ENCODE measurements at places on chromosomes 2 and 18.

DNA sequence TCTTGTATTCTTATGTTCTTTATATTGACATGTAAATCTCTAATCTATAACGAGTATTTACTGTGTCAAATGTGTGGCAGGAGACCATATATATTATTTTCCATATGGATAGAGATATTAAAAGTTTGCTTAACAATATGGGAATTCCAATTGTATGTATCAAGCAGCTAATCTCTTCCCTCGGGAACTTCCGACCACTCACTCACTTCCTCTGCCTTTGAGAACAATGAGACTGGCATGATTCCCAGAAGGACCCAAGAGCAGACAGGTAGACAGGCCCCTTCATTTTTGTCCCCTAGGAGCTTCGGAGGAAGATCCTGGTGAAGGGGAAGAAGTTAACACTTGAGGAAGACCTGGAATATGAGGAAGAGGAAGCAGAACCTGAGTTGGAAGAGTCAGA lies 24.1 kb downstream of the PLCD4 start:
- peaks cover 6% of the 10 kb centered on the region for H3K36me3 ChIP-seq
- no peak overlapping the region for H3K4me3 ChIP-seq
- DNase-seq, result no peak

DNA sequence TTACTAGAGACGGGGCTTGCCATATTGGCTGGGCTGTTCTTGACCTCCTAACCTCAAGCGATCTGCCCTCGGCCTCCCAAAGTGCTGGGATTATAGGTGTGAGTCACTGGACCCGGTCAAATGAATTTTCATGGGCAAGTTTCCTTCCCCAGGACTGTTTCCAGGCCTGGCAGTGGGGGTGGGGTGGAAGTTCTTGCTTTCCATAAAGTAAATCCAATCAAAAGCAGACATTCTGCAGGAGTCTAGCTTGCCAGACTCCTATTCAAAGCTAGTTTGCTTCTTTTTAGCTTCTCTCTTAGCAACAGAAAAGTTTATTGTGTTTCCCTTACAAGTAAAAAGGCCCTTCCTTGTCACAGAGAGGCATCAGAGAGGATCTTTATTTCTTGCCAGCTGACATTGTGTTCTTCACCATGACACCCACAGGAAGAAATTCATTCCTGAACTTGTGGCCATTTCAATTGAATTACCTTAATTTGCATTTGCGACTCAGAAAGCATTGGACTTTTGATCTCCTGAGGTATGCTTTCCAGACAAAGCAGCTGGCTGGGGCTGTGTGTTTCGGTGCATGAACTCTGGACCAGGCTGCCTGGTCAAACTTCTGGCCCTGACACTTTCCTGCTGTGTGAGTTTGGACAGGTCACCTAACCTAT lies 37.9 kb downstream of the LYPD1 start:
- no peaks in the 10 kb centered on the region for H3K27me3 ChIP-seq
- H3K4me3 ChIP-seq, result peak overlapping the region; percentile 6
- DNase-seq, result peak; percentile 67
- peaks cover 22% of the 10 kb centered on the region for H3K4me1 ChIP-seq

DNA sequence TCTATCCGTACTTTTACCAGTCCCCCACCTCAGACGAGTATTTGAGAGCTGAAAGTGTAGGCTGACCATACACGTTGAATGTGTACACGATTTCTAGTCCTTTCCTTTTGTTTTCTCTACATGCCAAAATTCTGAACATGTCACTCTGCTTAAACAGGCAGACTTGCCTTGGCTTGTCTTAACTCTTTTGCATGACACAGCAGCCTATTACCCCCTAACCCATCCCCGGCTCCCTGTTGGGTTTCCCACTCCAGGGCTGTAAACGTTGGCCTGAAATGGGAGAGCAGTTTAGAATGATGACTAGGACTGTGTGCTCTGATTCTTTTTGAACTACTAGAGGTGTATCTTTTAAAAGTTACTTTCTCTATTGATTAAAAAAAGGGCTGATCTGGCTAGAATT lies 19.1 kb downstream of the MTCL1 start:
- H3K36me3 ChIP-seq, result no peaks in the 10 kb centered on the region
- H3K4me1 ChIP-seq, result peaks cover 23% of the 10 kb centered on the region
- H3K27me3 ChIP-seq, result no peaks in the 10 kb centered on the region
- no peak overlapping the region for H3K4me3 ChIP-seq
- DNase-seq, result no peak

DNA sequence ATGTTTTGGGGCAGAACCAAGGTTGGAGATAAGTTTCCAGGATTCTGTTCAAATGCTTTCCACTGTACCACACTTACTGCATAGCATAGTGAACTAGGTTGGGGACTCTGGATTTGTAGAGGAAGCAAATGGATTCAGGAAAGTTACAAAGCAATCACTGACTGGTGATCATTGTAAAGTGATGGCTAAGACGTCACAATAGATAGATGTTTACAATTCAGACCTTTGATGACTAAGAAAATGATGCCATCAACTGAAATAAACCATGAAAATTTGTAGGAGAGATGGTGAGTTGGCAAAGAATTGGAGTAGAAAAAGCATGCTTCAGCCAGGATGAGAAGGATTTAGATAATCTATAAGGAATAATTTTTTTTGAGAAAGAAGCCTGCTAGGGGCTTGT lies 178.0 kb downstream of the UBE2E3 start:
- H3K27ac ChIP-seq, result no peak overlapping the region
- H3K36me3 ChIP-seq, result no peaks in the 10 kb centered on the region
- no peaks in the 10 kb centered on the region for H3K4me1 ChIP-seq
- no peak for DNase-seq
- no peak overlapping the region for H3K4me3 ChIP-seq
- no peaks in the 10 kb centered on the region for H3K27me3 ChIP-seq

GRCh38 chr2:60470340-60470739 lies 83.1 kb downstream of the BCL11A start:
- no peak overlapping the region for H3K27ac ChIP-seq
- no peak overlapping the region for H3K4me3 ChIP-seq
- DNase-seq, result no peak
- H3K27me3 ChIP-seq, result peaks cover 18% of the 10 kb centered on the region
- H3K4me1 ChIP-seq, result peaks cover 10% of the 10 kb centered on the region
- no peaks in the 10 kb centered on the region for H3K36me3 ChIP-seq

DNA sequence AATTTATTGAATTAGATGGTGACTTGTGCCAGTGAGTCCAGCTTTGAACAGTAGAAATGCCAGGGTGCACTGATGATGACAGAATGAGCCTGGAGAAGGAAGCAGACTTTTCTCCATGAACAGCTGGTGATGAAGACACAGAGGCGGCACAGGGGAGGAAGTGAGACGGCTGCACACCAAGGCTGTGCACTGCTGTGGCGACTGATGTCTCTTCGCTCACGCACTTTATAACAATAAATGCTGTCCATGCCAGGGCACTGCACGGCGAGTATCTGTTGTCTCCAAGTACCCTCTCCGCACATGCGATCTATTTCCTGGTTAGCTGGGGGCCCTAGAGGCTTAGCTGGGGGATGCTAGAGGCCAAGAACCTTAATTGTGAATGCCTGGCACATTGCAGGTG lies 175.2 kb downstream of the TMEM200C start:
- H3K4me3 ChIP-seq, result no peak overlapping the region
- H3K27me3 ChIP-seq, result no peaks in the 10 kb centered on the region
- no peaks in the 10 kb centered on the region for H3K36me3 ChIP-seq

- no peaks in the 10 kb centered on the region for H3K27me3 ChIP-seq
- peaks cover 36% of the 10 kb centered on the region for H3K4me1 ChIP-seq
- no peaks in the 10 kb centered on the region for H3K36me3 ChIP-seq
These were observed 6.0 kb upstream of the STK39 start for GRCh38 chr2:168253379-168253778.

DNA sequence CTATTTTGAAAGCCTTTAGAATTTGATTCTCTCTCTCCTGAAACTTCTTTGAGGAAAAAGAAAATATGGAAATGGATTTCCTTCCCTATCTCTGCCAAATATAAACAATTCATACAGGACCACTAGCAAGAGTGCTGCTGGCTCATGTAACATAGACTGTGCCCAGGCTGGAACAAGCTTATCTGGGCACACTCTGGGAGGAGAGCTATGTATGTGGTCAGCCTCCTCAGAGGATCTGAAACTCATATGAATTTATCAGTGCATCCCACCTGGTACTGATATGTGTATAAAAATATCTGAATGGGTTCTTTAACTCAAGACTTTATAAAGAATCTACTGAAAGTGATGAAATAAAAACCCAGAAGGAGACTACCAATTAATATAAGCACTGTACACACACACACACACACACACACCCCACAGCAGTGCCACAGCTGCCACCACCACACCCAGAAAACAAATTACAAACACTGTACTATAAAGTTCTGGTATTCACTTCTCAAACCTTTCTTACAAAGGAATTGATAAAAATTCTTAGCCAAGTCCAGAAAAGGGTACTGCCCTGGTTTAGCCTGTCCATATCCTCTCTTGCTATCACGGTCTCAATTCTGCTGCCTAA lies 115.6 kb downstream of the IRS1 start:
- no peaks in the 10 kb centered on the region for H3K27me3 ChIP-seq
- H3K27ac ChIP-seq, result no peak overlapping the region
- H3K4me1 ChIP-seq, result peaks cover 14% of the 10 kb centered on the region
- no peak for DNase-seq
- H3K36me3 ChIP-seq, result no peaks in the 10 kb centered on the region
- no peak overlapping the region for H3K4me3 ChIP-seq

GRCh38 chr2:121345887-121346286 lies 60.9 kb upstream of the TFCP2L1 start:
- no peak overlapping the region for H3K27ac ChIP-seq
- no peak for DNase-seq
- H3K36me3 ChIP-seq, result peaks cover 70% of the 10 kb centered on the region
- no peaks in the 10 kb centered on the region for H3K4me1 ChIP-seq
- H3K4me3 ChIP-seq, result no peak overlapping the region

- no peak overlapping the region for H3K27ac ChIP-seq
- peaks cover 90% of the 10 kb centered on the region for H3K27me3 ChIP-seq
- H3K36me3 ChIP-seq, result no peaks in the 10 kb centered on the region
- no peak overlapping the region for H3K4me3 ChIP-seq
These were observed 44.8 kb downstream of the CENPO start for GRCh38 chr2:24837996-24838513.

GRCh38 chr2:85083092-85083491 lies 50.1 kb upstream of the TCF7L1 start:
- H3K27ac ChIP-seq, result no peak overlapping the region
- H3K4me3 ChIP-seq, result no peak overlapping the region
- DNase-seq, result no peak
- H3K36me3 ChIP-seq, result no peaks in the 10 kb centered on the region

DNA sequence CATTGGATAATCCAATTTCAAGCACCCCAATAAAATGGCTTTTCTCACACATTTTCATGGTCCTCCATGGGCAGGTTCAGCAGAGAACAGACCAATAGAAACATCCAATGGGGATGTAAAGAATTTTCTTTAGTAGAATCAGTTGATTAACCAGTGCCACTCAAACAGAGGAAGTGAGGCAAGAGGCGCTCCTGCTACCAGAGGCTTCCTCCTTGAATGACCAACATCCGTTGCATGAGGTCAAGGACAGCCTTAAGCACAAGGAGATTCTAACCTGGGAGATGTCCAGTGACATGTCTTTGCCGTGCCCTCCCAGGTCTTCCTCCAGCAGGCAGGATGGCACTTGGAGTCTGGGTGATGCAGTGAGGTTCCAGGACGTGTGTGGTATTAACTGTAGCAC lies 146.6 kb downstream of the PIEZO2 start:
- no peaks in the 10 kb centered on the region for H3K27me3 ChIP-seq
- H3K4me1 ChIP-seq, result peaks cover 59% of the 10 kb centered on the region
- H3K27ac ChIP-seq, result peak overlapping the region; percentile 68
- H3K36me3 ChIP-seq, result no peaks in the 10 kb centered on the region
- H3K4me3 ChIP-seq, result no peak overlapping the region
- no peak for DNase-seq

- H3K4me3 ChIP-seq, result no peak overlapping the region
- no peaks in the 10 kb centered on the region for H3K4me1 ChIP-seq
- no peak for DNase-seq
- no peaks in the 10 kb centered on the region for H3K27me3 ChIP-seq
- no peaks in the 10 kb centered on the region for H3K36me3 ChIP-seq
These were observed 562.2 kb upstream of the VWC2L start for GRCh38 chr2:213848631-213849030.

DNA sequence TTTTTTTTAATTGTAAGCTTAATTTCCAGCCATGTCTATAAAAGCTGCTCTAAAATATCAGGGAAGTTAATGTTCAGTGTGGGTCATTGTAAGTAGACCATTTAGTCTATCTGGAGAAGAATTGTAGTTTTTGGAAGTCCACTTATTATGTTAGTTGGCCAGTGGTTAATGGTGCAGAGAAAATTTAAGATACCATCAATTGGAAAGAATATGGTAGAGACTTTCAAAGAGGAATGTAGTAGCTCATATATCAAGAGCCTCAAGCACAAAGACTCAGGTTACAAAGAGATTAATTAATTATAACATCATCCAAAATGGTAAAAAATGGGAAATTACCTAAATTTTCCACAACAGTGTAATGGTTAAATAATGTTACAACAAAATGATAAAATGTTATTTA lies 127.8 kb upstream of the CAVIN2 start:
- no peaks in the 10 kb centered on the region for H3K4me1 ChIP-seq
- H3K27me3 ChIP-seq, result no peaks in the 10 kb centered on the region
- H3K36me3 ChIP-seq, result no peaks in the 10 kb centered on the region
- H3K27ac ChIP-seq, result no peak overlapping the region

DNA sequence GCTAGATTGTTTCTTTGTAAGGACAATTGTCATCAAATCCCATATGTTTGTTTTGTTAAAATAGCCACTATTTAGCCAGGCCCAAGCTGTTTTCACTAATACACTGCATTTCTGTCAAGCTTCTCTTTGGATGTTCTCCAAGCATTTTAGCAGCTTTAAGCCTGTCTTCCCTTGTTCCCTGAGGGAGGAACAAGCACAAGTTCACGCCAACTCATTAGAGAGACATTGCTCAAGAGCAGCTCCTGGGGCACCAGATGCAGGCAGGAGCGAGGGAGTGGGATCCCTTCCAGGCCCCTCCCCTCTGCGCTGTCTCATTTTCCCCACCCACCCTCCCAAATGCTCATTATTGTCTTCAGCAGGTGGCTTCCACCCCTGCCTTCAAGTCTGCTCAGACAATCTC lies 32.6 kb upstream of the PPP3R1 start:
- H3K4me1 ChIP-seq, result peaks cover 6% of the 10 kb centered on the region
- H3K27ac ChIP-seq, result no peak overlapping the region
- no peaks in the 10 kb centered on the region for H3K27me3 ChIP-seq

DNA sequence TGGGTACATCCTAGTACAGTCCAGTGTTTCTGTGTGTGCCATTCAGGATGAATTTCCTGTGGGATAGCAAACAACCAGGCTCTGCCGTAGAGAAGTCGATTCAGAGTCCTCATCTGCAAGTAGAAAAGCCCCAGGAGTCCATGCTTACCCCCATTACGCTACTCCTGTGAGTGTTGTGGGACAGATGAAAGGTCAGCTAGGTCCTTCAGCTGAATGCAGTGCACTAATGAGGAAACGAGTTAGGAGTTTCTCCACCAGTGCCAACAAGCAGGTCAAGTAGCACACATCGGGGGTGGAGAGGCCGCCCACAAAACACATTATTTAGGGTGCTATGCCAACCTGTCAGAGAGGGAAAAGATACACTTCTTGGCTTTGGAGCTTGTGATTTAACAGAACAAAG lies 2.5 kb upstream of the GPR39 start:
- no peak for DNase-seq
- H3K4me3 ChIP-seq, result no peak overlapping the region
- no peak overlapping the region for H3K27ac ChIP-seq
- peaks cover 21% of the 10 kb centered on the region for H3K4me1 ChIP-seq
- no peaks in the 10 kb centered on the region for H3K36me3 ChIP-seq
- peaks cover 3% of the 10 kb centered on the region for H3K27me3 ChIP-seq

- H3K4me1 ChIP-seq, result 0 out of 2 replicates have a peak, but pooled peaks cover 7% of the 10 kb centered on the region
- no peak for DNase-seq
- peaks cover 2% of the 10 kb centered on the region for H3K36me3 ChIP-seq
These were observed 8.2 kb downstream of the LGALSL start for GRCh38 chr2:64462171-64462570.

Measured in HepG2 (cell line).